ENCODE measurements at places on chromosomes 1 and 21.

- no peak for DNase-seq
Observed at GRCh38 chr1:28027660-28028059, 60.8 kb downstream of the EYA3 start.

- DNase-seq: no peak
Observed at GRCh38 chr1:15620155-15620545, 2.9 kb downstream of the DDI2 start.

DNA sequence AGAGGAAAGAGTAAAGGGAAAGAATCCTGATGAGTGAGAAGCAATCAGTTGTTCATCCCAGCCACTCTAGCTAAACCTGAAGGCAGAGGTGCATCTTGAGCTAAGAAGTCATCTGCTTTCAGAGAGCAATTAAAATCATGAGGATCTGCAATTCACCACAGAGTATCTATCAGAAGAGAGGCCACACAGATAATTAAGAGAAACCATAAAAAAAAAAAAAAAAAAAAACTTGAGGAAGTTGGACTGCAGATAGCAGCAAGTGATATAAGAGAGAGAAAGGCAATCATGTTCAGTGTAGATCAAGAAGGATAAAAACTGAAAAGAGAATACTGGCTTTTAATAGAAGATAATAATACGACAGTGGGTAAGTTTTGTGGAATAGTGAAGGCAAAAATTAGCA, 17.7 kb downstream of the FOXJ3 start:
- DNase-seq: no peak

- DNase-seq: no peak
Observed at GRCh38 chr1:190373705-190374336, 103.8 kb downstream of the BRINP3 start.

GRCh38 chr1:80657707-80658106, 1143.0 kb upstream of the ADGRL2 start:
- DNase-seq: no peak
